Epithelial cell of proximal tubule (primary cell): ENCODE measurements at places on chromosomes 6 and 20.

DNA sequence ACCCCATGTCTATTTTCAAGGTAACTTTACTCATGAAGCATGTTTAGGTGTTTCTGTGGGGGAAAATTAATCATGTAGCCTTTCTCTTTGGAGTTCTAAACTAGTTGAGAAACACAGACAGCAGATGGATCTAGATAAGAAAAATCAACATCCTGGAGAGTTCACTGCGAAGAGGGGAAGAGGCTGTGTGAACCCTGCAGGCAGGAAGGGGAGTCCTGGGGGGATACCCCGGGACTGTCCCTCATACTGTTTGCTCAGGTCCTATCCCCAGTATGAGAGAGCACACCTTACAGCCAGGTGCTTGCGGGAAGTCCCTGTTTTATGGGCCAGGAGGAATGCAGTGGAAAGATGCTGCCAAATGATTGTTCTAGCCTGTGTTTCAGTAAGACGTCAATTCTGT is 32.7 kb downstream of the CHMP4B start:
- no peak for DNase-seq

DNA sequence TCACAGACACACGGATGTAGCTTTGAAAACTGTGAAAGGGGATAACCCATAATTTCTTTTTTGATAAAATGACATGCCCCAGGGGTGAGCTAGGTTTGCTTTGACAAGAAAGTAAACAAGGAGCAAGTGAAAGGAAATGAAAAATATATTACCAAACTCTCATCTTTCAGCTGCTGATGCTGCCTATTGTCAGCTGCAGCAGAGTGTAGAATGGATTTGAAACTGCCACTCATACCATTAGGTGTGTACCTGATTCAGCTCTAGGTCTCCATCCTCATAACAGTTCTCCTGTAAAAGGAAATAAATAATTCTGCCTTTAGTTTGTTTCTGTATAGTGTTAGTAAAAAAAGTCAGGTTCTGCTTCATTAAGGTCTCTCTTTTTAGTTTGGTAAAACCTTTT is 415.1 kb upstream of the MARCKS start:
- DNase-seq: no peak

- DNase-seq: no peak
These were observed 66.6 kb downstream of the CDKAL1 start for GRCh38 chr6:20600831-20601230.

DNA sequence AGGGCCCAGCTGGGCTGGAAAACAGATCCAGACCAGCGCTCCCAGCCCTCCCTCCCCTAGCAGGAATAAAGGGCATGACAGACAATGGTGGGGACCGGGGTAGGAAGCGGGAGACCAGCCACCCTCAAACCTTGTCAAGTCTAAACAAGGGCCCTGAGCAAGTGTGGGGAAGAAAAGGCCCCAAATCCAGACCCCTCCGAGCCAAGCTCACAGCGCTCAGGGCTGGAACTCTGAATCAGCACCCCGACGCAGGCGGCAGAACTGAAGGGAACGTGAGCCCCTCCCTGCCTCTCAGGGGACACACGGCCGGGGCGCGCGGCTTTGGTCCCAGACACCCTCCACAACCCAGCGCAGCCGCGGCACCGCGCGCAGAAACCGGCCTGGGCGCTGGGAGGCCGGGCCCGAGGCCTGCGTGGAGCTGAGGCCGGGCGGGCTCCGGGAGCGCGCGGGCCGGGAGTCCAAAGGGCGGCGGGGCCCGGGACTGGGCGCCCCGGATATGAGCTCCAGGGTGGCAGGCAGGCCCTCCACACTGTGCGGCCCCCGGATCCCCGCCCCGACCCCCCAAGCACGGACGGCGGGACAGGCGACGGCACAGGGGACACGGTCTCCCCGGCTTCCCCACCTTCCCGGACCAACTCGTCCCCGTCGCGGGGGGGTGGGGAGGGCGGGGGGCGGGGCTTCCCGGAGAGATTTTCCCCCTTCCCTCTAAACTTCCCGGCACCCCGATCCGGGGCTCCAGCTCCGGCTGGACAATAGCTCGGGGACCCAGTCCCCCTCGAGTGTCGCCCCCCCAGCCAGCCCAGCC is 641 bp downstream of the TEAD3 start:
- no peak for DNase-seq

DNA sequence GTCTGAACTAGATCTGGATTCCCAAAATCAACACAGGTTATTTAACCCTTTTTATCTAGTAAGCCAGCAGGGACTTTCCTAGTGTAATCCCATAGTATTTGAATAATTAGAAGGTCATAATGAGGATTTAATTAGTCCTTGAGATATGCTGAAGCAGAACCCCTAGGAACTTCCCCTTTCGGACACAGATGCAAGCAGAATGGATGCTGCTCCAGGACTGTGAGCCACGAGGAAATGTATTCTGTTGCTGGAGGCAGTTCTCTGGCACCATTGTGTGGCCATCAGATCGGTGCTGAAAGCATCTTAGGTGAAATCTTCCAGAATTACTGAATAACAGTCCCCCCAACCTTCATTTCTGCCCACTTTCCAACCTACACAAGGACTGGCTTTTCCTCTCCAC is 206.9 kb downstream of the TMEM242 start:
- no peak for DNase-seq

- no peak for DNase-seq
These were observed 3.1 kb upstream of the ULBP2 start for GRCh38 chr6:149938571-149939355.
